ENCODE measurements at places on chromosomes 2 and 18. TPM values are rescaled to one million over a fixed set of nuclear protein-coding genes. Genes with fewer than 3 reads are reported as not detected.

DNA sequence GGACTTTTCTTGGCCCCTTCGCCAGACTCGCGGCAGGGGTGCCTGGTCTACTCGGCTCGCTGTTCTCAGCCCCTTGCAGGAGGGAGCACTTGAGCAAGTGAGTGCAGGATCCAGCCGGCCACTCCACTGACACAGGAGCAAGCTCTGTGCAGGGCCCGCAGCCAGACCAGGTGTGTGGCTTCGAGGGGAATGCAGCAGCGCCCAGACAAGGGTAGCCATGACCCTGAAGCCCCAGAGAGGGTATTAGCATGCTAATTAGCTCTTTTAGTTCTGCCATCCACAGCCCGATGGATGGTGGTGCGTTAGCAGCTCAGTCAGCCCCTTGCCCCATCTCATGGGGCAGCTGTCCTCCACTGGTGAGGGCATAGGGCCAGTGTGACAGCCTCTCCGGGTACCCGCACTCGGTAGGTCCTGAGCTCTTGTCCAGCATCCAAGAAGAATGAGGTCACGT lies 103.2 kb upstream of the HS6ST1 start:
- DNase-seq, result no peak

GRCh38 chr2:64943387-64944150 lies 45.6 kb upstream of the SLC1A4 start:
- DNase-seq, result peak; percentile 76

GRCh38 chr2:9941196-9941995 lies 10.1 kb upstream of the GRHL1 start:
- peak; percentile 55 for DNase-seq

- no peak for DNase-seq
Measured at GRCh38 chr18:37481072-37481471, 84.5 kb downstream of the CELF4 start.

- DNase-seq, result no peak
Measured at GRCh38 chr2:128593879-128594650, 275.4 kb upstream of the HS6ST1 start.

GRCh38 chr2:236158969-236159777 lies 9.0 kb downstream of the GBX2 start:
- DNase-seq, result no peak

DNA sequence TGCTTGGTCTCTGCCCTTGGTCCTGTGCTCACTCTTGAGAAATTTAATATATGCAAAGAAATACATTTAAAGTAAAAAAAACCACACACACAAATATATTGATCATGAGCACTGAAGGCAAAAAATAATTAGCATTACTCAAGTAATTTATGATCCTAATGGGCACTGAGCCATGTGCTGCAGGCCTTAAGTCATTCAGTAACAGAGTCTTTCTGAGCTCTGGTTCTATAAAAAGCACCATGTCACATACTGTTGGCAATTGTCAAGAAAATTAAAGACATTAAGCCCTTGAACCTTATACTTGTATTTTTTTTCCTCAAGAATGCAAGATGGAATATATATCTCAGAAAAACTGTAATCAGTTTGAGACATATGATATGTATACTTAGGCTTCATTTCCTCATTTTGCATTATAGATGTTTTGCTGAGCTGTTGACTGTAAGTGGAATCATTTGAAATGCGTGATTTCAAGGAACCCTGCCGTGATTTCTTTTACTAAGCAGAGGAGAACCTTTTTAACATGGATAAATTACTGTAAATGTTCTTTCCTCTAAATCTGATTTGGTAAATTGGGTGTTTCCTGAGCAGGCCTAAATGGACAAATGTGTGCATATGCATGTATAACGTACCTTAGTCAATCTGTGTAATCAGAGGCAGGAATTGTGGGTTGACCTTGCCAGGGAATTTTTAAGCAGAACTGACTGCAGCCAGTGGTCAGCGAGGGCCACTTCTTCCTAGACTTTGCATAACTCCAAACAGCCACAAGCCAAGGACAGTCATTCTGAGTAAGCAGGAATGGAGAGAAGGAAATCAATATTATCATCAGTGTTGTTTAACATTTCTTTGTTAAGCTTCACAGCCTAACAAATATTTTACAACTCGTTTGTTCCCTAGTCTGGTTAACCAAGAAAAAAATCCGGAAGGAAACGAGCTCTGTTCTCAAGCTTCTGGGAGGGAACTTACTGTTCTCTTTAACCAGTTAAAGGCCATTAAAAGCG lies 191.5 kb upstream of the ATP5MC3 start:
- DNase-seq, result peak; percentile 71

GRCh38 chr2:205989271-205990071 lies 96.5 kb downstream of the INO80D start:
- DNase-seq, result no peak

DNA sequence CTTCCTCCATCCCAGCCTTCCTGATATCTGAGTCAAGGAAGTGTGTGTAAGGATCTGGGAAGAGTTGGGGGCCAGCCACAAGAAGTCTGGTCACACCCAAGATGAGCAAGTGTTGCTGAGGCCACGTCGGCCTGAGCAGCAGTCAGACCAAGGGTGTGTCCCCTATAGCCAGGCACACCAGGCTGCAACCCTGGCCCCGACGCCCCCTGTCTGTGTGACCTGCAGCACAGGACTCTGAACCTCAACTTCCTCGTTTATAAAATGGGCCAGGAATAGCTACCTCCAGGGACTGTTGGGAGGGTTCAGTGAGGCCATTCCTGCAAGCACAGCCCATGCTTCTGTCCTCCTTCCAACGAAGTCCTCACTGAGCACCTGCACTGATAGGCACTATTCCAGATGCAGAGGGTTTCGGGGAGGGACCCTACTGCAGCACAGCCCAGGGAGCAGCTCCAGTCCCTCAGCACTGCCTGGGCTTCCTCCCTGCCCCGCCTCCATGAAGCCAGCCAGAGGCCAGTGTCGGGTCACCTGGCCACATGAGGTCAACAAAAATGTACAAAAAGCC lies 13.3 kb downstream of the LIMS2 start:
- no peak for DNase-seq

GRCh38 chr2:104504331-104505073 lies 349.4 kb upstream of the POU3F3 start:
- no peak for DNase-seq

- DNase-seq, result no peak
Measured at GRCh38 chr2:160590664-160591063, 97.1 kb upstream of the RBMS1 start.

GRCh38 chr2:221502270-221503010 lies 69.7 kb downstream of the EPHA4 start:
- peak; percentile 76 for DNase-seq

- no peak for DNase-seq
Measured at GRCh38 chr2:242041816-242042215, 172.3 kb downstream of the RTP5 start.

The TOGARAM2 gene
- total RNA-seq, result not detected

The TDRD15 gene
- not detected for total RNA-seq

The ARL4C gene
- 48.1 TPM for total RNA-seq

The RUFY4 gene
- not detected for total RNA-seq

The PROKR1 gene
- not detected for total RNA-seq

The DUSP19 gene
- total RNA-seq, result 2.4 TPM

The CFAP210 gene
- total RNA-seq, result not detected

The ELOA2 gene
- total RNA-seq, result not detected

The RIT2 gene
- 0.37 TPM for total RNA-seq

The ZNF521 gene
- total RNA-seq, result 20.4 TPM

The DSG2 gene
- total RNA-seq, result 0.34 TPM

The HAAO gene
- not detected for total RNA-seq

The MAPRE3 gene
- 0.57 TPM for total RNA-seq

Measured in M059J (cell line).